ENCODE measurements at places on chromosomes 1 and 21. TPM values are rescaled to one million over a fixed set of nuclear protein-coding genes. Genes with fewer than 3 reads are reported as not detected.
A peak's percentile ranks its signal among the peaks of the same experiment; 100 is the strongest.

DNA sequence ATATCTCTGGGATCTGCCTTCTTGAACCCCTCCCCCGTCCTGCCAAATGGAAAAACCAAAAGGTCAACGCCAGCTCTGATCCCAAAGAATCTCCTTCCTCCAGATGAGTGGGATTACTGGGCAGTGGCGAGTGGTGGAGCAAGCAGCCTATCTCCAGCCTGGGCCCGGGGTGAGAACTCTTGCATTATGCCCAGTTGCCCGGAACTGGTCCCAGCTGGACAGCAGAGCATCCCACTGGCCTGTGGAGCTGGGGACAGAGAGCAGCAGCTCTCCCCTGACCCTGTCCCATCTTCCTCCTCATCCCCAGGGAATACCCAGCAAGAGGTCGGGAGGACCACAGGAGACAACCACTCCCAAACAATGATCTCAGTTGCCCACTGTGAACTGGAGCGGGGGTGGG lies 130.5 kb downstream of the TMEM53 start:
- DNase-seq: no peak

DNA sequence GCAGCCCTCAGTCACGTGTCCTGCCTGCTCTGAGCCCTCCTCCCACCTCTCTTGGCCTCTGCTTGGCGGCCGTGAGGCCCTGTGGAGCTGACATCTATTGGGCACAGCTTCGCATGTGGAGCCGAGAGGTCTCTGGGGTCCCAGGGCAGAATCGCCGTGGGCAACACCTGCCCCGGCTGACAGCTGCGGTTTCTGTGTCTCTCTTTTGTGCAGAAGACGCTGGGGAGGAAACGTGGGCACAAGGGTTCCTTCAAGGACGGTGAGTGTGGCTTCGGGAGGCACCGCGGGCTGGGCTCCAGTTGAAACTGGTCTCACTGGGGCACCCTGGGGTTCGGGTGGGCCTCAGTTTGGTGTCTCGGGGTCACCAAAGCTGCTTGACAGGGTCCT lies 11.5 kb downstream of the ARHGEF16 start:
- DNase-seq: no peak

EPHB2 gene
- total RNA-seq: 39.3 TPM

DNA sequence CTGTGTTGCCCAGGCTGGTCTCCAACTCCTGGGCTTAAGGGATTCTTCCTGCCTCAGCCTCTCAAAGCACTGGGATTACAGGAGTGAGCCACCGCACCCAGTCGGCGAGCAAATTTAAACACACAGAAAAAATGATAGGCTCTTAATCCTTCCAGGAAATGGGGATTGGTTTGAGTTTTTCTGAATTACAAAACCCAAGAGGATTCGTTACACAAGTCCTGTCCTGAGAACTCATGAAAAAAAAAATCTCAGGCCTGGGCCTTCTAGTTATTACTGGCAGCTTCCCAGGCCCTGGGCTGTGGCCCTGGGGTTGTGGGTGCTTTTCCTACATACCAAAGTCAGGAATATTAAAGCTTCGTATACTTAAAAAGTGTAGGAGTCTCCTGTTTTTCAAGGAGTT lies 6.3 kb upstream of the IFNGR2 start:
- peak; percentile 81 for DNase-seq

DNA sequence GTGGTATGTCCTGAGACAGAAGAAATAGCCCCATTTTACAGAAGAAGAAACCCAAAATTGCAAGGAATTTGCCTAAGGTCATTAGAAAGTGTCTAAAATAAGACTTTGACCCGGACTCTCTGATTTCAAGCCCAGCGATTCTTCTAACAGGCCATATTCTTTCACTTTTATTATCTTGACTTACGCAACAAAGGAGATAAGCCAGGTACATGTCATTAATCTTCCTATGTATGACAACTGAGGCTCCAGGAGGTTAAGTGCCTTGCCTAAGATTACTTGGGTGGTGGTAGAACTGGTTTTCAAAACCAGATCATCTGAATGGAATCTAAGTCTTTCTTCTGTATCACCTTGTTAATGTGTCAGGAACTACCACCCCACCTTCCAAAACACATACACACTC lies 124.3 kb downstream of the PBX1 start:
- no peak for DNase-seq

GRCh38 chr1:113940365-113941244 lies 11.5 kb downstream of the HIPK1 start:
- DNase-seq: no peak

DNA sequence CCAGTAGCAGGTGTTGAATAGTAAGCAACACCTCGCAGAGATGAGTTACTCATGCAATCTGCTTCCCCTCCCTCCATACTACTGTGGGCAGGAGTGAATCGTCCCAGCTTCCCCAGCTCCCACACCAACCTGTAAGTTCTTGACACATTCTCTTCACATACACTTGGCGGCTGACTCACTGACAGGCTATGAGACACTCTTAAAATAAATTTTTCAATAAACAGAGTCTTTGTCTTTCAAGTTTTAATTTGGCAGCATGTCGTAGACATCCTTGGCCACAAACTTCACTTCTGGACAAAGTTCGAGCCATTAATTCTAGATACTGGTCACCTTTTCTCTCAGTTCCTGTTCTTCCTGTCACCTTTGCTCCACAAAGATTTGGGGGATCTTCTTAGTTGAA lies 290.7 kb downstream of the TM2D1 start:
- DNase-seq: peak; percentile 35

- DNase-seq: no peak
Measured at GRCh38 chr1:77824694-77825093, 45.2 kb downstream of the MIGA1 start.

DNA sequence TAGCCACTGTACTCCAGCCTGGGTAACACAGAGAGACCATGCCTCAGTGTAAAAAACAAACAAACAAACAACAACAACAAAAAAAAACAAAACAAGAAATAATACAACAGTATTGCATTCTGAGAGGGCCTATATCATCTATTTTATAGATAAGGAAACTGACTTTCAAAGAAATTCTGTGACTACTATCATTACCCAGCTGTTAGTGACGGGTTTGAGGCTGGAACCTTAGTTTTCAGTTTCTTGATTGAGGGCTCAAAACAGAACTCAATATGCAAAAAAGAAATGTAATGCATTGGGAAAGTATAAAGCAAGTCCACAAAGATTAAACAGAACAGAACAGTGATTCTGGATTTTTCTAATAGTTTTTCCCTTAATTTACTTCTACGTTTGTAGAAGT lies 149.4 kb downstream of the NFIA start:
- no peak for DNase-seq

DNA sequence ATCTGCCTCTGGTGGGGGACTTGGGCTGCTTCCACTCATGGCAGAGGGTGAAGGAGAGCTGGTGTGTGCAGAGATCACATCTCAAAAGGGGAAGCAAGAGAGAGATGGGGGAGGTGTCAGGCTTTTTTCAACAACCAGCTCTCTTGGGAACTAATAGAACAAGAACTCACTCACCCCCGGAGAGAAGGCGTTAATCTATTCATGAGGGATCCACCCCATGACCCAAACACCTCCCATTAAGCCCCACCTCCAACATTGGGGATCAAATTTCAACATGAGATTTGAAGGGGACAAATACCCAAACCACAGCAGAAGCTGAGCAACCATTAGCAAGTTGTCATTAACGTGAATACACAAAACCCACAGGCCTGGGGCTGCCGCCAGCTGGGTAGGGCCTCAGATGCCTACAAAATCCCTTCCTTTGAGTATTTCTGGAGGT lies 12.0 kb upstream of the VWA5B1 start:
- DNase-seq: no peak

All from A172 (cell line).